Head of caudate nucleus (tissue), 42 donors: ENCODE measurements at places on chromosomes 3 and 15.

GRCh38 chr3:98985431-98985830 is 83.9 kb upstream of the DCBLD2 start:
- DNase-seq, result no peak

GRCh38 chr3:142077155-142077858 is 72.0 kb downstream of the TFDP2 start:
- no peak for DNase-seq

- no peak for DNase-seq
Measured at GRCh38 chr3:157618075-157618760, 115.0 kb upstream of the VEPH1 start.

GRCh38 chr3:152350139-152350538 is 81.4 kb downstream of the MBNL1 start:
- no peak for DNase-seq

DNA sequence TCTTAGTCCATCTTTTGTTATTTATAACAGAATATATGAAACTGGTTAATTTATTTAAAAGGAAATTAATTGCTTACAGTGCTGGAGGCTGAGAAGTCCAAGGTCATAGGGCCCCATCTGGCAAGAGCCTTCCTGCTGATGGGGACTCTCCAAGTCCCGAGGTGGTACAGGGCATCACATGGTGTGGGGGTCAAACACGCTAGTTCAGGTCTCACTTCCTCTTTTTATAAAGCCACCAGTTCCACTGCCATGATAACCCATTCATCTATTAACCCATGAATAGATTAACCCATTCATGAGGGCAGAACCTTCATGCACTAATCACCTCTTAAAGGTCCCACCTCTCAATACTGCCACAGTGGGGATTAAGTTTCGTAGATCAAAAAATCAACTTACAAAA is 659.3 kb downstream of the NAALADL2 start:
- DNase-seq, result no peak

- DNase-seq, result no peak
Measured at GRCh38 chr3:169053427-169053826, 610.1 kb downstream of the MECOM start.

- no peak for DNase-seq
Measured at GRCh38 chr3:153835540-153835939, 285.6 kb upstream of the ARHGEF26 start.

- DNase-seq, result peak; percentile 31
Measured at GRCh38 chr3:43620831-43621655, 768 bp downstream of the ANO10 start.
